Psoas muscle (tissue), 8 donors: ENCODE measurements at places on chromosomes 6 and 20. TPM values are rescaled to one million over a fixed set of nuclear protein-coding genes. Genes with fewer than 3 reads are reported as not detected.

SLC22A3 gene
- polyA plus RNA-seq: 43.7 TPM

EFCAB8 gene
- polyA plus RNA-seq: 0.03 TPM

PAK5 gene
- not detected for polyA plus RNA-seq

DNA sequence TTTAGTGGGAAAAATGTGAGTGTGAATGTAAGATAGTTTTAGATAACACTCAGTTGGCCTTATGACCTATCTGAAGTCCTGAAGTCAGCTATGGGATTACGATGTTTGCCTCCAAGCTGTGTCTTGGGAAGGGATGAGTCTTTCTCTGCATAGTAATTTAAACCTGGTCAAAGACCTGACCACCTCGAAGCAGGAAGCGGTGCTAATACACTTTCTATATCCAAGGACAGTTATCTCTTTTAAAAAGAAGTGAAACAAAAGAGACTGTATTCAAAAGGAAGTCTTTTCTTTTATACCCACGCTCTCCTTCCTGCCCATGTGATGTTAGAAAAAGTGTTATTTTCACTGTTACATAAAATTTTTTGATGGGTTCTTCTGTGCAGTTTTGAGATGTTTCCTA is 94.9 kb downstream of the JARID2 start:
- no peak for DNase-seq

DNA sequence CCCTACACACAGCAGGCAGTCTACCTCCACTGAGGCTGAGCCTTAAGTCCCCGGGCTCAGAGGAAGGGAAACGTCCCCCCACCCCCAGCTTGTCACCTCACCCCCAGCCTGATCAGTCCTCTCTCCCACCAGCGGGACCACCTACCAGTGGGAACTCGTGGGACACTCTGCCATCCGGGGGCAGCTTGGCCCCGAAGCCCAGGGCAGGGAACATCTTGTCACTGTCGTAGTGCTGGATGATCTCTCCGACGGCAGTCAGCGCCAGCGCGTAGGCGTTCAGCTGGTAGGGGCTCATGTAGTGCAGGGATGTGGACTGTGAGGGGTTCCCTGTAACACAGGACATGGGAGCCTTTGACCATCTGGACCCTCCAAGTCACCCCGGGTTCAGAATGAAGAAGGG is 48.6 kb downstream of the RAB44 start:
- DNase-seq: no peak

DNA sequence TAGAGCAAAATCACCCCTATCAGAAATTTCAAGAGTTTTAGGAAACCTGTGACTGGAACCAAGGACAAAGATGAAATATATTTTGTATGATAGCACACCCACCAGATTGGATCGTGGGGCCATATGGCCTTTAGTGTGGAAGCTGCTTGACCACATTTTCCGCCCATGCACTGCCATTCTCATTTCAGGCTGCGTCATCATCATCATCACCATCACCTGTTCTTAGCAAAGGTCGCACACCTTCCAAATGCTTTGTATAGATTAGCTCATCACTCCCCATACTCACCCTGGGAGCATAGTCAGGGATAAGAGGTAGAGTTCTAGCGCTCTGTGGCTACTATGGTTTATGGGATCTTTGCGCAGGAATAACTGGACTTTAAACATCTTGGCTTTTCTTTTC is 185.7 kb downstream of the MTHFD1L start:
- no peak for DNase-seq

- DNase-seq: no peak
Measured at GRCh38 chr6:37704923-37705238, 7.2 kb upstream of the MDGA1 start.
